ENCODE measurements at places on chromosomes 1 and 21.

GRCh38 chr1:174447866-174448530 lies at the start of gene GPR52:
Gene GPR52, plus strand, starts transcription at chr1:174447964. Its CDS starts 148 bp downstream, at chr1:174448112.
- DNase-seq, result no peak

DNA sequence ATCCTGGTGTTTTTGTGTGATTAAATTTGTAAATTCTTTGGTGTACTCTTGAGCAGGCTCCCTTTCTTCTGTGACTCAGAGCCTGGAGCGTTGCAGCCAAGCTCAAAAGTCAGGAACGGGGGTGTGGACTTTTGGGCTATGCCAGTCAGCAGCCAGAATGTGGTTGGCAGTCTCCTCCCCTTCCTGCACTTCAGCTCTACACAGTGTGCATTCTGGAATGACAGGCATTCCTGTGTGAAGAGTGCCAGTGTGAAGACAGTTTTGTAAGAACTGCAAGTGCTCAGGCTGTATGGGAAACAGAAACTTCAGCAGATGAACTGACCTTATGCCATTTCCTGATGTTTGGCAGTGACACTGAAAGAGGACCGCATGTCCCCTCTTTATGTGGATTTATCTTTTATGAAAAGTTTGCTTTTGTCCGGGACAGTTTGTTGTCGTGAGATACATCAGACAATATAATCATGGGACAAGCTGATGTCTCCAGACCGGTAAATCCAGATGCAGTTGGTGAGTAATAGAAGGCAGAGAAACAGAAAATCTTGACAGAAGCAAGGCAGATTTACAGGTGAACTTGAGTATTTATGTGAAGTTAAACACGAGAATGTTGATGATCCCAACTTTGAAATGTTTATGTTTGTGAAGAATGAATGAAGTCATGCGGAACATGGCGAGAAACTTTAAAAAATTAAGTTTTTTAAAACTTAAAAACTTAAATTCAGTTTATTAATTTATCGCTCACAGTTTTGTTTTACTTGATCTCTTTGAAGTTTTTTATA lies 67.7 kb upstream of the RCC1 start:
- DNase-seq, result peak; percentile 83

DNA sequence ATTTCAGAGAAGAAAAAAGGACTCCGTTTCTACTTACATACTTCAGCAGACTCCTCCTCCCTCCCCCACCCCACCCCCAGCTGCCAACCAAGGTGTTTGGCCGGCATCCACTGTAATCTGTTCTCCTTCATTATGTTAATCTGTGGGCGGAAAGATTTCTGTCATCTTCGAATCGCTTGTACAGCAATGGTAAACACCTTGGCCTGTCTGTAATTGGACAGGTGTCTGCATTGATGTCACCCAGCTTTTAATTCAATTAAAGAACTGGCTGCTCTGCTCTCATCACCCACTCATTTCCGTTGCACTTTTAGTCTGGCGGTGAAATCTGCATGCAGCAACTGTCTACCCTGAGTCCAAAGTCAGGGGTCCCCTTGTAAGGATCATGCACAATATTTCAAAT lies 368.6 kb downstream of the USH2A start:
- no peak for DNase-seq

GRCh38 chr1:58883037-58883887 lies 99.4 kb upstream of the JUN start:
- peak; percentile 70 for DNase-seq

DNA sequence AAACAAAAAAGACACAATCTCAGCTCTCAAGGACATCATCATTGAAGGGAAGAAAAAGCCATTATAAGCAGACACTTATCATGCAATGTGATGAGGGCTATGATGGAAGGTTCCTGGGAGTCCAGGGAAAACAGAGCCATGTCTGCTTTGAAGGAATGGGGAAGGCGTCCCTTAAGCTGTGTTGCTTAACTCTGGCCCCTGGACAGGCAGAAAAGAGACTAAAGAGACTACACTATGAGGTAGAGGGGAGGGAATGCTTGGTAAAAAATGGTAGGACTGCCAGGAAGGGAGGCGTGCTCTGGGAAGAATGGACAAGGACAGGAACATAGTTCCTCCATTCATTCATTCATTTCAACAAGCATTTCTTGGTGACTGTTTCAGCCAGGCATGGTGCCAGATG lies 21.2 kb downstream of the ASAP3 start:
- DNase-seq, result no peak

GRCh38 chr1:39977202-39977601 lies 22.3 kb downstream of the MFSD2A start:
- no peak for DNase-seq

DNA sequence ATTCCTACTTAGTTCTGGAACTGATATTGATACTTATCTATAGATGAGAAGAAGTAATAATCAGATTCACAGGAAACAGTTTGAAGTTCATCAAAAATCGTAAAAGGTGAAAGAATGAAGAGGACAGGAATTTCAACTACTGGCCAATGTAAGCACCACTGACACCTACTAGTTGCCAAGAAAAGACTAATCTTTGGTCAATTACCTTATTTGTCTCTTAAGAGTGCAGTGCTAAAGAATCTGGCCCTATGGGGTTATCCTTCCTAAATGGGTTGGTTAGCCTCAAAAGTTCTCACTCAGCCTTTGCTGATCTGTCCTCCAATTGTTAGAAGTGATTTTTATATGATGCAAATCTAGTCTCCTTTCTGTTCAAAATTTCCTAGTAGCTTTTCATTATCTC lies 29.5 kb downstream of the ADSS2 start:
- DNase-seq, result no peak

- DNase-seq, result no peak
These were observed 11.6 kb downstream of the HHAT start for GRCh38 chr1:210340311-210340710.

GRCh38 chr1:208154679-208155642 lies 89.2 kb downstream of the PLXNA2 start:
- DNase-seq, result peak; percentile 78

DNA sequence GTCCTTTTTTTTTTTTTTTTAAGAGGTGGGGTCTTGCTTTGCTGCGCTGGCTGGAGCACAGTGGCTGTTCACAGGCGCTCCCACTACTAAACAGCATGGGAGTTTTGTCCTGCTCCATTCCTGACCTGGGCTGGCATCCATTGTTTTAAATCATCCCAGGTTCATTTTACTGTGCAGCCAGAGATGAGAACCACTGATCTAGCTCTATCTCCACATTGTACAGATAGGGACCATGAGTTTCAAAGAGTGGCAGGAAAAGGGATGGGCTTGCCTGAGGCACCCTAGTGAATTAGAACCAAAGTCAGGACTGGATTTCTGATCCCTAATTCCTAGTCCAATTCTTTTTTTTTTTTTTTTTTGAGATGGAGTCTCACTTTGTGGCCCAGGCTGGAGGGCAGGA lies 7.2 kb upstream of the TMEM222 start:
- no peak for DNase-seq

DNA sequence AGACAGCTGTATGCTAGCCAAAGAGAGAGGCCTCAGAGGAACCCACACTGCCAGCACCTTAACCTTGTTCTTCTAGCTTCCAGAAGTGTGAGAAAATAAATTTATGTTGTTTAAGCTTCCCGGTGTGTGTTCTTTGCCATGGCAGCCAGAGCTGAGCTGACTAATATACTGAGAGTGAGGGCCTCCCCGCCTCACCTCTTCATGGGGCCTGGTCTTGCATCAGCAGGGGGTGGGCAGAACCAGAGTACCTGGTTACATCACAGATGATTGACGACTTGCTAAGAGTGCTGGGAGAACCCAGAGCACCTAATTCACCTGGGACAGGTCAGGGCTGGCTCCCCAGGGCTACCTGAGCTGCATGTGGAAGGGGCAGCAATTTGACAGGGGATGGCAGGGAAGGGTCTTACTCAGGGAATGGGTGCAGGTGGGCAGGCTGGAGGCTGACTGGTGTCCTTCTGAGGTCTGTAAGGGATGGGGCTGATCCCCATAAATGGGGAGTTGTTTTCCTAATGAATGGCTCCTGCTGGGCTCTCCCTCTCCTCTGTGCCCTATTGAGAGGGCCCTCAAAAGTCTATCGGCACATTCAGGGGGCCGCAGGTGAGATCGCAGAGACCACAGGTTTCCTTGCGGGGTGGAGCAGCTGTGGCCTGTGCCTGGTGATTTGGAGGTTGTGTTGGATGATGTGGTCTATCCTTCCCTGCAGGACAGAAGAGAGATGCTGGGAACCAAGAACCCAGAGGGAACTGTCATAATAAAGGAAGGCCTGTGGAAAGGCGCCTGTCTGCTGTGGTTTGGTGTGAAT lies 60.6 kb upstream of the ETV3 start:
- DNase-seq, result no peak

DNA sequence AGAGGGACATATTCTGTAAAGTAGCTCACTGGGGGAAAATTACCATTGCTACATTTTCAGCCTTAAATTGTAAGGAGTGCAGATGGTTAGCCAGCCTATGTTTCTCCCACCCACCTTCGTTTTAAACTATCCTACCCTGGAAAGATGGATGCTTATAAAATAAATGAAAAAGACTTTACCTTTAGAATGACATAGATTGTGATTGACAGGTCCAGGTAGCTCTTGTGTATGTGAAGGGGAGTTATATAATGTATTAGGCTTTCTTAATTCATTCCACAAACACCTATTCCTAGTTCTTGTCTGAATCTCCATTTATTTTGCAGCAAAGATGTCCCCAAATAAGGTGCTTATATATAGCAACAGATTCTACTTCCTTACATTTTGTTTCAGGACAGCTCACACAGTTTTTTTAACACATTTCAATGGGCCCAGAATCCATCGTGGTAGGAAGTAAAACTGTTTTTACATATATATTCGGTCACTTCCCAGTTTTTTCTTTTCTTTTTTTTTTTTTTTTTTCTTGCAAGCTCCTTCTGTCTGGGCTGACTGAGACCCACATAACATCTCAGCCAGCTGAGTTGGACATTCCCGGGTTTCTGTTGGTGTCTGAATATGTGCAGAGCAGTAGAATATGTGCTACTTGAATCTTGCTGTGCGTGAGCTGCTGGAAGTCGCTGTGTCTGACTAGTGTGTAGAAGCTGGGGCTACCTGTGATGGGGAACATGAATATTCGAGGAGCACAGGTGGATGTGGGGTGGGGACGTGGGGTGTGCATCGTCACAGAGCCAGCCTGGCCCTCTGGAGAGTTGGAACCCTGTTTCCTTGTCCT lies 27.8 kb downstream of the UCK2 start:
- no peak for DNase-seq

DNA sequence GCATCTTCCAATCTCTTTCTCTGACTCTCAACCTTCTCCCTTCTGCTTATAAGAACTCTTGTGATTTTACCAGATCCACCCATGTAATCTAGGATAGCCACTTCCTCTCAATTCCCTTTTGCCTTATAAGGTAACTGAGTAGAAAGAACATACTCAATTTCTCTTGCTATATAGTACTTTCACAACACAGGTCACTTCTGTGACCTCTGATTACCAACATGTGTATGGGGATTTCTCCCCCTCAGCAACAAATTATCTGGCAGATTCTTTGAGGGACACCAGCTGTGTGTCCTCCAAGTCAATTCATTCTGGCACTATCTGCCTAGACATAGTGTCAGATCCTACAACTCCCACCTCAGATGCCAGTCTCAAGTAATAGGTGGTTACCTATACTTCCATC lies 62.5 kb downstream of the IL23R start:
- no peak for DNase-seq

GRCh38 chr1:59186656-59187055 lies 110.2 kb upstream of the FGGY start:
- no peak for DNase-seq

Data from colonic mucosa (tissue), 4 donors.